ENCODE measurements at places on chromosomes 13 and 19.
A peak's percentile ranks its signal among the peaks of the same experiment; 100 is the strongest.

DNA sequence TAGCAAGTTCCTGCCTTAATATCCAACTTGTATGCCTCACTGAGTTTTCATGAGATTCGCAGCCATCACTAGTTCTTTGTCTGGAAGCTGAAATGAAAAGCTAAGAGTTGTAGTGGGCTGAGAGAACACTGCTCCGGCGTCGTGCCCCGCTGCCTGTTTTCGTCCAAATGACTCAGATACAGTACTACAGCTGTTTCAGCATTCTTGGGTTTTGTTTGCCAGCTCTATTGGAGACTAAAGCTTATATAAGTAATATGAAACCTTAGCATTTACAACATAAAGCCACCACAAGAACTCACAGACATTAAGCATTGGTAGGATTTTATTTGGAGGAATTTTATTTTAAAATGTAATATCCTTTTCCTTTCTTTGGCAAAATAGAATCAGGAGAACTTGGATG is 299.7 kb downstream of the DLEU7 start:
- DNase-seq, result no peak

DNA sequence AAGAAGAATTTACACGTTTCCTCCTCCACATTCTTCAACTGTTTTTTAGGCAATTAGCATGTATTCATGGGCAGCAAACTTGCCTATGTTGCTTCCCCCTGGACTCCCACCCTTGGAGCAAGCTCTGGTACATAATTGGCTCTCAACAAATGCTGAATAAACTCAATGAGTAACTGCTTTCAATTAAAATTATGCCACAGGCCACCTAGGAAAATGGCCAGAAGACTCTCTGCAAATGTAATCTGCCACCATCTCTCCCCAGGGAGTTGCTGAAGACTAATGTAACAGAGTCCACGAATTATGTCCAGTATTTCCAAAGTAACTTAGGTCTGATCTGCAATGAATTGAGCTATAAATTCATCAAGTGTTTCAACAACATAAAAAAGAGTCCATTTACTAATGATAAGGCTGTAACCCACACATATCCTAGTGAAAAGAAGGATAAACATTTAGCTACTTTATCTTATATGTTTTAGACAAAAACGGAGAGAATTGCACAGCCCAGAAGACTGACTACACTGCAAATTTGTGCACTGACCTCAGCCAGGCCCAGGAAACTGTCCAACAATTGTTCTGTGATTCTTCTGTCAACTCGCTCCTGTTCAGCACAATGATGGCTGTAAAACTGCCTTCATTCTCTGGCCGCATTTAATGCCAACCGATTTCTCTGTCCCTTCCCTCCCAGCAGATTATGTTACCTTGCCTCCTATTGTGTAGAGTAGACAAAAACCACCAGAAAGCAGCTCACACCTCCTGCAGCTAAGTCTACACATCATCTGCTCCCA is 808.6 kb upstream of the ARGLU1 start:
- no peak for DNase-seq

GRCh38 chr13:110306960-110307766 is at the start of the genes COL4A1 and COL4A2:
COL4A1 (minus strand) TSS chr13:110307157; CDS start chr13:110307027, 130 bp downstream.
COL4A2 (plus strand) TSS chr13:110307284; CDS start chr13:110307904, 620 bp downstream.
- no peak for DNase-seq

DNA sequence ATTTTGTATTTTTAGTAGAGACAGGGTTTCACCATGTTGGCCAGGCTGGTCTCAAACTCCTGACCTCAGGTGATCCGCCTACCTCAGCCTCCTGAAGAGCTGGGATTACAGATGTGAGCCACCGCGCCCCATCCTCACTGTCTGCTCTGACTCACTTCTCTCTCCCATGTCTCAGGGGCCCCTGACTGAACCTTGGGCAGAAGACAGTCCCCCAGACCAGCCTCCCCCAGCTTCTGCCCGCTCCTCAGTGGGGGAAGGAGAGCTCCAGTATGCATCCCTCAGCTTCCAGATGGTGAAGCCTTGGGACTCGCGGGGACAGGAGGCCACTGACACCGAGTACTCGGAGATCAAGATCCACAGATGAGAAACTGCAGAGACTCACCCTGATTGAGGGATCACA is 5.0 kb downstream of the SIGLEC9 start:
- no peak for DNase-seq

DNA sequence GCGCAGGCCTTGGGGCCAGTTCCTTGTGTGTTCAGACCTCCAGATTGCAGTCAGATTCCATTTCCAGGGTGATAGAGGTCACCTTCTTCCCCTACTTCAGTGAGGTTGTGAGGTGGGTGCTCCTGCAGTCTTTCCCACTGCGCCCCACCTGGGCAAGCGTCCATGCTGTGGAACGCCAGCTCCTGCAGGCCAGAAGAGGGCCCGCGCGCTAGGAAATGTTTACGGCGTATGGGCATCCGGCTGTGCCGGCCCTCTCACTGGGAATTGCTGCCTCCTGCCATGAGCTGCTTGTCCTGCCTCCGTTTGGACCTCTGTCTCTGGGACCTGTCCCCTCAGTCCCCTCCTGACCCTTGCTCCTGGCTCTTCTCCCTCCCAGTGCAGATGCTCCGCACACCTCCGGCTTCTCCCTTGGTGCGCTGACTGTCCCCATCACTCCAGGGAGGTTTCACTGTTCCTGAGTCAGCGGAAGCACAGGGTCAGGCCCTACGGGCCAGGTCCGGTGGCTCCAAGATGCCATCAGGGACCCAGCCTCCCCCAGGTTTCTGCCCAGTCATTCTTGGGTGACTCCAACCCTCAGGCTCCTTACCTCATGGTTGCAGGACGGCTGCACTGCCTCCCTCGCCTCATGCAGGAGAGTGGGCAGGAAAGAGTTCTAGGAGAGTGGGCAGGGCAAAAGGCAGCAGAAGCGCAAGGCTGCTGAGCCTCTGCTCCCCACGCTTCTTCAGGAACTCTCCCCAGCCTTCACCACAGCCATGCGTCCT is 56.6 kb downstream of the SMARCA4 start:
- DNase-seq, result no peak

GRCh38 chr13:24827799-24828198 is 63.8 kb downstream of the RNF17 start:
- no peak for DNase-seq

GRCh38 chr19:16076154-16076957 is at the start of gene TPM4:
TPM4 (plus strand) TSS chr19:16076495; CDS start chr19:16076566, 71 bp downstream.
- peak; percentile 34 for DNase-seq

DNA sequence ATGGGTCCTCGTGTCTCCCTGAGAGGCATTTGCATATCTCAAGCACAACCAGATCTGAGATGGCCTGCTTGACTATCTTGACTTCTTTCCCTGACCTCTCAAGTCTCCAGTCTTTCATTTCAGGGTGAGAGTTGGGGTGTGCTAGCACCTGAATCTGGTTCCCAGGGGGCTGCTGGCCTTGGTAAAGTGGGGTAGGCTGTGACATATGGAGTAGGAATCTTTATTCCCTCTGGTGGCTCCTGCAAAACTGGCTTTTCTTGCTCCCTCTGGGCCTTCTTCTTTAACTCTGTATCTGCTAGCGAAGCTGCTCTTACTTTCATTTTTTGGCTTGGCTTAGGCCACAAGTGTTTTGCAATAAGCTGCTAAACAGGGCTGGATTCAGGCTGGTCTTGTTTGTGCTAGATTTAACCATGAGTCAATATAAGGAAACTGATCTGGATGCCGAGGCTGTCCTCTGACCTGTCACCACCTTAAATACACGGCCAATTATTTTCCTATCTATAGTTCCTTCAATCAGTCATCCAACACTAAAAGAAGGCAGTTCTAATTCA is 42.3 kb downstream of the ZNF493 start:
- DNase-seq, result peak; percentile 84

GRCh38 chr13:83440465-83440864 is 441.8 kb downstream of the SLITRK1 start:
- no peak for DNase-seq

DNA sequence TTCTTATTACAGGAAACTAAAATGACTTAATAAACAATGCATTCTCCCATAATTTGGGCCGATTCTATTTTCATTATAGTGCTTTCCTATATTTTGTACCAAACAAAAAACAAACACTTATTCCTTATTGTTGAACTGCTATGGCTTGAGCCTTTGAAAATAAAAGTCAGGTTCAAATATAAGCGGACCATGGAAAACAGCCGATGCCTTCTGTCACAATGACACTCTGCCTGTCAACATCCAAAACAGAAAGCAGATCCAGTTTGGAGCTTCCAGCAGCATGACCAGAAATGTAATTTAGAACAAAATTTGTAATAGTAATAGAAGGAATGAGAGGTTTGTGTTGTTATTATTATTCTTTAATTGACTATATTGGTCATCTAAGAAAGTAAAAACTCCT is 194.5 kb downstream of the LHFPL6 start:
- DNase-seq, result no peak

DNA sequence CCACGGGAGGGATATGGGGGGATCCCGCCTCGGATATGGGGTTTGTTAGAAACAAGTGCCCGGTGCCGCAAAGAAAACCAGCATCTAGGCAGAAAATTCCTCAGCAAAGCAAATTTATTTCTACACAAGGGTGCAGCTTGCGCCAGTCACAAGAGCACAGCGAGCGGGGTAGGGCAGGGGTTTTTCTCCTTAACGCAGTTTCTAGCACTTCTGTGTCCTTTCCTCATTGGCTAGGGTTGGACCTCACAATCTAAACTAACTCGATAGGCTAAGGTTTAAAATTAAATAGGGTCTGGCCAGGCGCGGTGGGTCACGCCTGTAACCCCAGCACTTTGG is 595 bp downstream of the ZNF440 start:
- DNase-seq, result no peak

- DNase-seq, result no peak
Measured at GRCh38 chr19:40599331-40599901, 1.8 kb upstream of the LTBP4 start.

- DNase-seq, result no peak
Measured at GRCh38 chr13:37046062-37046461, 13.4 kb downstream of the SUPT20H start.

- DNase-seq, result no peak
Measured at GRCh38 chr19:13964776-13965175, 12.5 kb downstream of the DCAF15 start.

- DNase-seq, result peak; percentile 91
Measured at GRCh38 chr19:1252221-1252820, 3.9 kb downstream of the MIDN start.

DNA sequence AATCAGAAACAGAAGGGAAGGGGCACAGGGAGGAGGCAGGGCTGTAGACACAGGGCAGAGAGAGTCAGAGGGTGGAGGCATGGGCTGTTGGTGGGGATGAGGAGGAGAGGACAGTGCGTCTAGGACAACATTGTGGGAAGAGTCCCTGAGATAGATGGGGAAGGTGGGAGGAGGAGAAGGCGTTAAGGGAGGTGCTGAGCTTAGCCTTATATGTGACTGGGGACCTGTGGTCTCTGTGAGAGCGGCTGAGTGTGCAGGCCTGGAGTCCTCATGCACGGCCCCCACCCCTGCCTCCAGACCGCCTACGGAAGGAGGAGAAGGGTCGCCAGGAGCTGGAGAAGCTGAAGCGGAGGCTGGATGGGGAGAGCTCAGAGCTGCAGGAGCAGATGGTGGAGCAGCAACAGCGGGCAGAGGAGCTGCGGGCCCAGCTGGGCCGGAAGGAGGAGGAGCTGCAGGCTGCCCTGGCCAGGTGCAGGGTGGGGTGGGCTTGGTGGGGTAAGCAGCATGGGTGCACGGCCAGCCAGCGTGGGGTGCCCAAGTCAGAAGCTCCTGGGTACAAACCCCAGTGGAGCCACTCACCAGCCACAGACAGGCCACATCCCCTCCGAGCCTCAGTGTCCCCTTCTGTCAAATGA is 56.8 kb downstream of the KCNC3 start:
- DNase-seq, result no peak

DNA sequence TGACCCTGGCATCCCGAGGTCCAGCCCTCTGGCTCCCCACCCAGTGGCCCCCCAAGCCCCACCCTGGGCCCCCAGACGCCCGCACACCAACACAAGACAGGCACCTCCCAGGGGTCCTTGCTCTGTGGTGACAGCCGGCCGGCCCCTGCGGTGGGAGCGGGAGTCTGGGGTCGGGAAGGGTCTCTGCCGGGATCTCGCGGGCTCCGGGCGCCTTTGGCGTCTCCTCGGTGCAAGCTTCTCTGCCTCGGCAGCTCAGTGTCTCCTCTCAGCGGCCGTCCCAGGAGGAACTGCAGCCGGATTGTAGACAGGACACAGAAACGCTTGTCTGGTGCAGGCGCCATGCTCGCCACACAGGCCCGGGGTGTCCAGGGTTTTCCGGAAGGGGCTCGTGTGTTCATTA is 43.7 kb downstream of the TMEM255B start:
- DNase-seq, result no peak

GRCh38 chr13:75961911-75962310 is 325.8 kb downstream of the LMO7 start:
- no peak for DNase-seq

- DNase-seq, result no peak
Measured at GRCh38 chr13:110118106-110118505, 188.9 kb downstream of the COL4A1 start.

GRCh38 chr13:74866101-74866500 is 615.9 kb downstream of the TBC1D4 start:
- DNase-seq, result no peak

GRCh38 chr19:10333758-10334587 is 644 bp upstream of the RAVER1 start:
- DNase-seq, result no peak

GRCh38 chr19:35517342-35517741 is 3.9 kb upstream of the DMKN start:
- no peak for DNase-seq

DNA sequence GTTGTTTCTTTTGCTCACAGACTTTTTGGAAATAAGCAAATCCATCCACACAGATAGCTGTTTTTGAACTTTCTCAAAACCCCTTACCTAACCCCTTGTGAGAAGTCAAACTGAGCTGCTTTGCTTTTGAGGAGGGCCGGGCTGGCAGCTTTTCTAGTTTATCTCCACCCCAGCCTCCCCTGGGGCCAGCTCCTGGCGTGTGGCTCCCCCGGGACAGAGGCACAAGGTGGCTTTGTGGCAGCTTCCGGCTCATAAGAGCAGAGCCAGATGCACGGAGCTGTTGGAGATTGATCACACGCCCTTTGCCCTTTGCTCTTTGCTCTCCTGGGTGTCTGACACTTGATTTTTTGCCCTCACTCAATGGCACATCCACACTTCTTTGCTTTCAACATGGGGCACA is 24.9 kb upstream of the RNF113B start:
- DNase-seq, result no peak

DNA sequence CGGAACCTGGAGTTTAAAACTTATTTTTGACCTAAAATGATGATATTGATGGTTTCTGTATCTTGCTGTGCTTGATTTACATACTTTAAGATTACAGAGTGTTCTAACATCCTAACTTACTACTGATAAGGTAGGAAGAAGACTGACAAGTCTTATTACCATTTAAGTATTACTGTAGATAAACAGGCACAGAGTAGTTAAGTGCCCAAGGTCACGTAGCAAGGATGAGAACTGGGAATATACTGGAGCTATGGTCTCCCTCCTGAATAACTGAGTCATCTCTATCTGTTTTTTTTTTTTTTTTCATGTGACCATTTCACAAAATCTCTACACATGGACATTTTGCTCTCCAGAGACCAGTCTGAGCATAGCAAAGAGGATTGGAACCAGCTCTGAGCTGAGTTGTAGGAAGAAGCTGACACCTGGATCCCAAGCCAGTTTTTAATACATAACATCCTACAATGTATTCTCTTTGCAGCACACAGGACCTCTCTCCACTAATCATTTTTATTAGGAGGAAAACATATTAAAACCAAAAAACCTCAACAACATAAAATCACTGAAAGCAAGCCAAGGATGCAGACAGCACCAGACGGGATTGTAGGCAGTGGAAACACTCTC is 173.5 kb downstream of the DNAJC15 start:
- DNase-seq, result no peak

Data from AML-193 (cell line).